ENCODE measurements at places on chromosomes 16 and 17.

DNA sequence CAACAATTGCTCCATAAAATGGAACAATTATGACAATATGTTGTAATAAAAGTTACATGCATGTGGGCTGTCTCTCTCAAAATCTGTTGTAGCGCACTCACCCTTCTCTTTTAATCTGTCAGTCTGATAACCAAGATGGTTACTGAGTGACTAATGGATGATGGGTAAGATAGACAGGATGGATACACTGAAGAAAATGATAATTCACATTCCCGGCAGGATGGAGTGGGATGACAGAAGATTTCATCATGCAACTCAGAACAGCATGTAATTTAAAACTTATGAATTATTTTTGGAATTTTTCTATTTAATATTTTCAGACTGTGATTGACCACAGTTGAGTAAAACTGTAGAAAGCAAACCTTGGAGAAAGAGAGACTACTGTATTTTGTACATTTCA lies 30.5 kb downstream of the CDH13 start:
- no peak for DNase-seq

GRCh38 chr16:74603848-74604247 lies 3.1 kb downstream of the GLG1 start:
- DNase-seq, result no peak

- DNase-seq, result no peak
Observed at GRCh38 chr17:70825321-70826125, 656.2 kb downstream of the KCNJ2 start.

DNA sequence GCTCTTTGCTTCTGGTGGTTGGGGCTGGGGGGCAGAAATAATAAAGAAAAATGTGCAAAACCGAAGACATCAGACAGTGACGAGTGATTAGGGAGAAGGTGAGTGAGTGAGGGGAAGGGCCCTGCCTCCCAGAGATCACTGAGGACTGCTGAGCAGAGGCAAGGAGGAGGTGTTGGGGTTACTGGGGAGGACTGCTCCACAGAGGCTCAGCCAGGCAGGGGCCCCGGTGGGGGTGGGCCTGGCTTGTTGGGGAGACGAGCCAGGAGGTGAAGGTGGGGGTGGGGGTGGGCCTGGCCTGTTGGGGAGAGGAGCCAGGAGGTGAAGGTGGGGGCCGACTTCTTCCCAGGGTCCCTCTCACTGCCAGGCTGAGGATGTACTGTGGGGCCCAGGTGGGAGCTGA lies 2.0 kb upstream of the DEF8 start:
- no peak for DNase-seq

DNA sequence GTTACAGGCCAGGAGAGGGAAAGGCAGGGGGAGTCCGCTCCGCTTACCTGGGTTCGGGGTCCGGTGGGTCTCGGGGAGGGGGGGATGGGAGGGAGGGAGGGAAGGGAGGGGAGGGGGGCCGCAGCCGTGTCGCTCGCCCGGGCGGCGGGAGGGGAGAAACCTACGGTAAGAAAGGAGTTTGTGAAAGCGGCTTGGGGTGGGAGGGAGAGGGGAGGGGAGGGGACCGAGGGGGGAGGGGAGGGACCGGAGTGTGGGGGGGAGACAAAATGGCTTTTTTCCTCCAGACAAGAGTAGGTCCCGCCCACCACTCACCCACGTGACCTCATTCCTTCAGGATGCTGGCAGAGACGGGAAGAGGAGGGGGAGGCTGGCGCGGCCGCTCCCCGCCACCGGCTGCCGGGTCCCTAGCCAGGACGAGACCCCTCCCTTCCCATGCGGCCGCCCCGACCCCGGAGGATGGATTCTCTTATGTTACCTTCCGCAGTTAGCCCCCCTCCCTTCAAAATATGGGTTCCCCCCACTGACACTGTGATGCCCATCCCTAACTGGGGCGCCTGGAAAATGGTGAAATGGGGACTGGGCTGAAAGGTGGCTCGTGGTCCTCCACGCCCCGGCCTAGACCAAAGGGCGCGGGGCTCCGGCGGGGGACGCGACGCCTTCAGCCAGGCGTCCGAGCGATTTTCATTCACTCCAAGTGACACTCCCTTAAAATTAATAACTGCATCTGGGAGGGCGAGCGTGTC lies at the start of gene PCGF2:
TSS of gene PCGF2 (minus strand) at position 188 of the 743 bp plus-strand sequence. CDS start 7,934 bp downstream, outside the sequence.
- no peak for DNase-seq

DNA sequence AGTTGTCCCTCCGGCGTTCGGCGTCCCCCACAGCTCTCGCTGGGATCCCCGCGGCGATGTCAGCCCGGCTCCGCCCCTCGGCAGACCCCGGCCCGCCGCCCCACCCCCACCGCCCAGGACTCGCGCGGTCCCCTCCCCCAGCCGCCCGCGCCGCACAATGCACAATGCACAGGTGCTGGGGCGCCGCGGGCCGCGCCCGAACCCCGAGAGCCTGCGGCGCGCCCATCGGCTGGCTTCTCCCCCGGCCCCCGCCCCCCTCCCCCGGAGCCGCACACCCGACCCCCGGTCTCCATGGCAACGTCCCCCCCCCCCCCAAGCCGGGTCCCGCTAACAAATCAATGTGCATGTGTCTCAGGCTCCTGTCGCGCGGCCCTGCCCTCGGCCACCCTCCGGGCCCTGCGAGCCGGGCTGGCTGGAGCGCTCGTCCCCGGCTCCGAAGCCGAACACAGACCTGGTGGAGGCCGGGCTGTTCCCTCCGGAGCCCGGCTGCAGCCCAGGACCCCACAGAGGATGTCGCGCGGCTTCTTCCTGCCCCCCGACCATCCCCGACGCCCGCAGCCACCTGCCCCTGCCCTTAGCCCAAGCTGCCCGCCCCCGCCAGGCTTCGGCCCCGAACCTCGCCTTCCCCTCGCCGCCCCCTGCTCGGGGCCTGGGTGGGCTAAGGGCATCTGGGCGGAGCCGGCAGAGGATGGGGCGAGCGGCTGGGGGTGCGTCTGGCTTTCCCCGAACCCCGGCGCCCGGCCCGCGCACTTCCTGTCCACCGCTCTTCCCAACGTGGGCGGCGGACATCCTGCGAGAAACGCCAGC lies 818 bp upstream of the CBX8 start:
- DNase-seq, result no peak

GRCh38 chr16:706189-707061 lies 824 bp upstream of the FBXL16 start:
- no peak for DNase-seq

DNA sequence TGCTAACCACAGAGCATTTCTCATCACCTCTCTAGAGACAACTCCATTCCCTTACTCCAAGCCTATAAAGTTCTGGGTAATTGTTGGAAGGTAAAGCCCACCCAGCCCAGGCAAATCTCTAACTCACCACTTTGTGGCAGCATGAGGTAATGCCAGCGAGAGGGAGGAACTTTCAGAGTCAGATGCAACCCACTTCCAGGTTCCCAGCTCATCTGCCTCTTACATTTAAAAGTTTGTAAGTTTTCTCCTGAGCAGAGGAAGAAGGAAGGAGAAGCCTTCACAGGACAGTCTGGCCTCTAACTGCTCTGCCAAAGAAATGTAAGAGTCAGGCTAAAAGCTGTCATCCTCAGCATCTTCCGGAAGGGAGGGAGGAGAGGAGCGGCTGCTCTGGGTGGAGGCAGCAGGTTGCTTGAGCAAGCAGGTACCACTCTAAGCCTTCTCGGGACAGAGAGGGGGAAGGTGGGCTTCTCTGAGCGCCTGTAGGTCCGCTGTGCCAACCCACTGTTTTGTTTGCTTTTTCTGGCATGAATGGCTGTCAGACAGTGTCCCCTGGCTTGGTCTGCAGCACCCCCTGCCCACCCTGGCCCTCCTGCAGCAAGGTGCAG lies 1.0 kb downstream of the ZNF319 start:
- DNase-seq, result no peak

GRCh38 chr16:89722392-89723278 lies 1.3 kb downstream of the ZNF276 start:
- DNase-seq, result peak; percentile 30

- DNase-seq, result no peak
Observed at GRCh38 chr17:45308840-45309239, 8.0 kb downstream of the MAP3K14 start.

GRCh38 chr17:44144966-44145739 lies 3.4 kb downstream of the HROB start:
- no peak for DNase-seq

DNA sequence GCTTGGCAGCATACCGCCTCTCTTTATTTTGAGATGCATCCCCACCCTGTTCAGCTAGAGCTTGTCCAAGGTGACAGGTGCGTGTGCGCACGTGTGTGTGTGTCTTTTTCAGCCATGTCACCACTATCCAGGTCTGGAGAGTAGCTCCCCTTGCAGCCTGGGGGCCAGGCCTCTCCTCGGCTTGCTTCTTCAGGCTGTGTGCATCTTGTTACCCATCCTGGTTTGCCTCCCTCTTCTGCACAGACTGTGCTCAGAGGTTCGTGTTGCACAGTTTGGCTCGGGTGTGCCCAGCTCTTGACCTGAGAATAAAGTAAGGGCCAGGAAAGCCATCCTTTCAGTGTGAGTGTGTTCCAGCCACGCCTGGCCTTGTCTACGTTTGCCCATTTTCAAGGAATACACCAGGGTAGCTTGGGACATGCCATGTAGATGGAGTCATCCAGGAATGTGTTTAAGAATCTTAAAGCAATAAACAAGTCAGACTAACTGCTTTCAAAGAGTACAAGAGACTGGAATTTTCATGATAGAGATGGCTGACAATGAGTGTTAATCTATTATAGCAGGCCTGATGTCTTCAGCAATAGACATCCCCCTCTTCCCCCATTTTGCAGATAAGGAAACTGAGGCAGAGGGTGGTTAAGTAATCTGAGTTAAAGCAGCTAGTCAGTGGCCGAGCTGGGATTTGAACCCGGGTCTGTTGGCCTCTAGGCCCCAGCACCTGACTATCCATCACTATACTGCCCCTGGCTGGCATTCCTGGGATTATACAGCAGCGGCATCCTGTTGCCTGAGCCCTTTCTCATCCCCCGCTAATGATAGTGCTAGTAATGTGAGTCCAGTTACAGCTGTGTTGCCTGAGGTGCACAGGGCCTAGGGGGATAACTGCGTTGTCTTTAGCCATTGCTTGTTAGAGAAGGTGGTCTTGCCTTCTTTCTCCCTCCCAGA lies 77.9 kb downstream of the KSR1 start:
- DNase-seq, result no peak

- no peak for DNase-seq
Observed at GRCh38 chr17:65813306-65813705, 251.9 kb upstream of the AXIN2 start.

- no peak for DNase-seq
Observed at GRCh38 chr17:62723842-62724241, 84.3 kb downstream of the MARCHF10 start.

DNA sequence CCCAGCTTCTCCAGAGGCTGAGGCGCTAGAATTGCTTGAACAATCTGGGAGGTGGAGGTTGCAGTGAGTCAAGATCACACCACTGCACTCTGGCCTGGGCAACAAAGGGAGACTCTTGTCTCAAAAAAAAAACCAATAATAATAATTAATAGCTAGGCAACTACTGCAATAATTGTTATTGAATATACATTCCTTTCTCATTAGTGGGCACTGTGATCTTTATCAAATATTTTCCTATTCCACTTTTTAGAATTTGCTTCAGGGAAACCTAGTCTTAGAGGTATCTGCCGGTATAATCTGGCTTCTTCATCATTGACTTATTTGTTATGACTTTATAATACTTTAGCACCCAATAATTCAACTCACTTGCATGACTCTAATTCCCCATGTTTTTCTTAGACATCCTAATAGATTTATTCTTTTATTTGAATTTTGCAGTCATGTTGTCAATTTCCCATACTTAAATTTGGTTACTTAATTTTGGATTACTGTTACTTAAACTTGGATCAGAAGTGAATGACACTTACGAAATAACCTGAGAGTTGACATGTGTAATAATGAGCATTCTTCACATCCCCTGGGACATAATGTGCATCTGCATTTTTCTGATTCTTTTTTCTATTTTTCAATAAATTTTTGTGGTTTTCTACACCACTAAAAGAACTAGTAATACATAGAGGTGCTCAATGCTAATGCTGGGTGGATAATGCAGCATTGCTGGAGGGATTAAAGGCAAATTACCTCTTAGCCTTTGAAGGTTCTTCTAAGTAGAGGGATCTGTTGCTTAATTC lies 25.0 kb upstream of the KCNJ16 start:
- DNase-seq, result no peak

- no peak for DNase-seq
Observed at GRCh38 chr16:14629612-14629918, 495 bp downstream of the PARN start.

GRCh38 chr17:76371656-76372628 lies 12.5 kb upstream of the SPHK1 start:
- no peak for DNase-seq

DNA sequence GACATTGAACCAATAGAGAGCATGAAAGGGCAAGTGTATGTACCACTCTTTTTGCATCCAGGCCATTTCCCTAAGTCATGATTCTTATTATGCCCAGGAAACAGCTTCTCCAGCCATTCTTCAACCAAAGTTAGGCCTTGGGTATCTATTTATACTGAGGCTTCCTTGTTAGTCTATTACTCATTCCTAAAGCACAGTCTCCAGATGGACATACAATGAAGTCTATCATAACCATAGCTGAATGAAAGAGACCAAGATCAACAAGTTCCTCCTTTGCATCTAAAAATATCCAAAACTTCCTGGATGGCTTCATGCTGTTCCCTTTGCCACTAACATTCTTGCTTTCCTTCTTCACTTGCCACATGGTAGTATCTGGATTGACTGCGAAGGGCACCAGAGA lies 265.9 kb downstream of the CDH8 start:
- DNase-seq, result no peak

DNA sequence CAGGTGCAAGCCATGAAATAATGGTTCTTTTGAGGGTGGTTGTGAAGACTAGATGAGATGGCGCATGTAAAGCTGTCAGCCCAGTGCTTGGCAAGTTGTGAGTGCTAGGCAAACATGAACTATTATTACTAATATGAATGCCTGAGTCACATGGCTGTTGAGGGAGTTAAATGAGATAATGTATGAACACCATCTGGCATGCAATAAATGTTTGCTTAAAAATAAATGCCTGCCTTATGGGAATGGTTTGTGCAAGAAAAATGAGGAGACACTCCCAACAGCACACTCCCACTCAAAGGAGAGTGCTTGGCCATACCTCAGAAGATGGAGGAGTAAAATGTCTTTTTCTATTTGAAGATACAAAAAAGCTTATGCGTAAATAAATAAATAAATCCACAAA lies 3.6 kb downstream of the MAPK3 start:
- no peak for DNase-seq

Measured in activated CD8-positive, alpha-beta memory T cell treated with anti-CD3 and anti-CD28 coated beads for 4 hours (primary cell).